ENCODE measurements at places on chromosomes 11 and 22. TPM values are rescaled to one million over a fixed set of nuclear protein-coding genes. Genes with fewer than 3 reads are reported as not detected.

- H3K27ac ChIP-seq: no peak overlapping the region
- no peak for DNase-seq
- peaks cover 7% of the 10 kb centered on the region for H3K4me1 ChIP-seq
- peaks cover 3% of the 10 kb centered on the region for H3K36me3 ChIP-seq
- no peak overlapping the region for H3K4me3 ChIP-seq
Measured at GRCh38 chr11:69515271-69516245, 34.1 kb downstream of the LINC01488 start.

The OR5A1 gene
- total RNA-seq: not detected

The GTPBP1 gene
- 68.8 TPM for total RNA-seq

DNA sequence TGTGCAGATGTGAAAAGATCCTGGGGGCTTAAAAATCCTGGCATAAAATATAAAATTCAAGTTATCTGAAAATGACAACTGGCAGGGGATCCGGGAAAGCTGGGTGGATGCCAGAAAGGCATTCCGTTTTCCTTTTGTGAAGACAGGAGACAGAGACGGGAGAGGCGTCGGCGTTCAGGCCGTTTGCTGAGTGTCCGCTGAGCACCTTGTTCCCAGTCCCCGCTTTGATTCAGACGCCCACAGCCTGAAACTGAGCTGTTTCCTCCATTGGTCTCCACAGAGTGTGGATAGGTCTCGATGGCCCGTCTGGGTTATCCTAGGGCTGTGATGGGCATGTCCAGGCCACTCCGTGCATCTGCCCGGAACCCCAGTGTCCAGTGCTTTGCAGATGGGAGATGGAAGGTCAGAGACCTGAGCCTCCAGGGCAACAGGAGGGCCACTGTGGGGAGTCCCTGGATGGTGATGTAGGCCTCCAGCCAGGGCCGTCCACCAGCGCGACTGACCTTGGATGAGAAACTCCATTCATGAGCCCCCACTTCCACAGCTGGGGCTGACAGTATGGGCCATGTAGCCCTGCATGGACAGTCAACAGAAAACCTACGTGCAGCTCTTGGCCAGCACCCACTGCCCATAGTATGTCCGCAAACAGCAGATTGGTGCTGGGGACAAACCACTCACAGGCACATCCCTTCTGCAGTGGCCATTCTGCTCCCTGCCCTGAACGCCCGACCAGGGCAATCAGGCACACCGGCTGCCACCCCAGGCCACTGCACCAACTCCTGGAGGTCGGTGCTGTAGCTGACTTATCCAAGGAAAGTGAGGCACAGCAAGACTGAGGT, 11.6 kb downstream of the MRGPRF start:
- DNase-seq: no peak
- peaks cover 55% of the 10 kb centered on the region for H3K4me1 ChIP-seq
- H3K27me3 ChIP-seq: no peaks in the 10 kb centered on the region
- H3K4me3 ChIP-seq: no peak overlapping the region
- H3K27ac ChIP-seq: peak overlapping the region; percentile 97

The POU2AF3 gene
- not detected for total RNA-seq

DNA sequence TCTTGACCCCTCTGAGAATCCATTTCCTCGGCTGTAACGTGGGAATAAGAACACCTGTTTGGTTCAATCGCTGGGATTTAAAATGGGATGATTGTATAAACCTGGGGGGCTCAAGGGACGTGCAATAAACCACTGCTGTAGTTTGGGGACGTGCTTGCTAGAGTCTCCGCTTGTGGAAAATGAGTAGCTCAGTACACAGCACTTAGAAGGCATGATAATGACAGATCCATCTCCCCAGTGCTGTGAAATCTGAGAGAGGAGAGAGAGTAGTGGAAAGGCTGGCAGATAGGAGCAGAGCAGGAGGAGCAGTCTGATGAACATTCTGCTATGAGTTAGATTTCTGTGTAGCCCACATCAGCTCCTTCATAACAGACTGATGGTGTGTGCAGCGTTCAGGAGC, 256.5 kb downstream of the MN1 start:
- H3K27me3 ChIP-seq: no peaks in the 10 kb centered on the region
- no peak for DNase-seq
- H3K36me3 ChIP-seq: no peaks in the 10 kb centered on the region
- H3K27ac ChIP-seq: no peak overlapping the region
- H3K4me1 ChIP-seq: peaks cover 8% of the 10 kb centered on the region
- H3K4me3 ChIP-seq: no peak overlapping the region
